Panc1 (cell line): ENCODE measurements at places on chromosomes 12 and 14.

- no peaks in the 10 kb centered on the region for H3K27me3 ChIP-seq
- no peak for DNase-seq
- H3K36me3 ChIP-seq = no peaks in the 10 kb centered on the region
- no peak overlapping the region for H3K27ac ChIP-seq
Measured at GRCh38 chr14:101708853-101709532, 52.5 kb upstream of the PPP2R5C start.

DNA sequence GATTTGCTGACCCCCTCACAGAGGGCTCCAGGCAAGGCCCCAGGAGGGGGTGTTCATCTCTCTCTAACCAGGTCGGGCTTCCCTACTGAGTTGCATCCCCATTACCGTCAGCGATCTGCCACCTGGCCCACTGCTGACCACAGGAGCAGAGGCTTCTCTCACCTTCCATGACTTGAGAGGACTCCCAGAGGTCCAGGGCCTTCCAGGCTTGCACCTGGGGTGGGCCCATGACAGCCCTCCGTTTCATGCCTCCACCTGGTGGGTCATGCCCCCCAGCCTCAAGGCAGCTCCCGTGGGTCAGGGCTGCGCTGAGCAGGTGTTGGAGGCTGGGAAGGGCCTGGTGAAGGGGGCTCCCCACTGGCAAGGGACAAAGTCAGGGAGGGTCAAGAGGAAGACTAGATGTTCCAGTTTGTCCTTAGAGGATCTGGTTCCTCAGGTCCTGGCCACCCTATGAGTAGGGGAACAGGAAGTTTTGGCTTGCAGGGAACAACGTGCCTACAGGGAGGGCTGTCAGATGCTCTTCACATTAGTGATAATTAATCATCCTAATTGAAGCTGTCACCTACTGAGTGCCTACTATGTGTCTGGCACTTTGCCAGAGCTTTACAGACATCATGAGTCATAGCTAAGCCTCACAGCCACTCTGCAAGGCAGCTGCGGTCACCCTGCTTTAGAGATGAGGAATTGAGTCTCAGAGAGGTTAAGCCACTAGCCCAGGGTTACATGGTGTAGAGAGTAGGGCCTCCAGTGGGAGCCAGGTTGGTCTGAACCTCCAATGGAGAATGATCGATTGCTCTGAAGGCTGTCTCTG lies 13.8 kb downstream of the NFKBIA start:
- peaks cover 4% of the 10 kb centered on the region; the same call in 1 of the 2 replicates for H3K4me1 ChIP-seq
- peak overlapping the region; percentile 7; the same call in 1 of the 2 replicates for H3K27ac ChIP-seq
- no peak for DNase-seq
- no peak overlapping the region for H3K4me3 ChIP-seq

DNA sequence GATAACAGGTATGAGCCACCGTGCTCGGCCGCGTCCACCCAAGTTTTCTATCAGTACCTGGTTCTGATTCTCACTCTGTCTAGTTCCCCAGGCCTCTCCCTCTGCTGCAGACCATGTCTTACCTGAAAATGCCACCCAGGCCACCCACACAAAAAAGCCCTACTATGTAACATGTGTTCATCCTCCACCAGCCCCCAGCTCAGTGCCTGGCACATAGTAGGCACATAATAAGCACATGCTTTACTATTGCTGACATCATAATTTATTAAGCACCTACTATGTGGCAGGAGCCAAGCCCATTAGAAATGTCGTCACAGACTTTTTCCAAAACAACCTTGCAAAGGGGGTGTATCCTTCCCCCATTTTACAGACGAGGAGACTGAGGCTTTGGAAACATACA lies 37.8 kb downstream of the CMKLR1 start:
- H3K36me3 ChIP-seq = no peaks in the 10 kb centered on the region
- no peaks in the 10 kb centered on the region for H3K27me3 ChIP-seq
- DNase-seq = no peak
- H3K27ac ChIP-seq = no peak overlapping the region
- H3K4me1 ChIP-seq = no peaks in the 10 kb centered on the region
- H3K4me3 ChIP-seq = no peak overlapping the region

DNA sequence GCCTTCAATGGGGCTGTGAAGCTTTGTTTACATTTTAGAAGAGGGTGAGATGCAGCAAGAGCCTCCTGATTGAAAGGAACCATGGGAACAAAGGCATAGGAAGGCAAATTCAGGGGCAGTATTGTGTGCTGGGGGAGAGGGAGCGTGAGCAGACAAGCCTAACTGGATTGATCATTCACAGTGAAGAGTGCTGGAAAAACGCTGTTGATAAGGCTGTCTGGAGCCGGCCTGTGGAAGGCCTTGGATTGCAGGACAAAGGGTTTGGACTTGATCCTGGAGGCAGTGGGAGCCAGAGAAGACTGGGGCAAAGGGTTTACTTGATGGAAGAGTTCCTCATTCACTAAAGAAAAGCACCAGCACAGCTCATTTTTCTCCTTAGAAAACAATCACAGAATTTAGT lies 160.5 kb downstream of the PAH start:
- no peak for DNase-seq
- H3K4me3 ChIP-seq = no peak overlapping the region
- no peaks in the 10 kb centered on the region for H3K27me3 ChIP-seq
- H3K36me3 ChIP-seq = no peaks in the 10 kb centered on the region
- H3K27ac ChIP-seq = no peak overlapping the region

GRCh38 chr14:85248881-85249635 lies 280.9 kb upstream of the FLRT2 start:
- DNase-seq = no peak
- no peak overlapping the region for H3K4me3 ChIP-seq
- no peaks in the 10 kb centered on the region; the same call in 1 of the 2 replicates for H3K36me3 ChIP-seq

DNA sequence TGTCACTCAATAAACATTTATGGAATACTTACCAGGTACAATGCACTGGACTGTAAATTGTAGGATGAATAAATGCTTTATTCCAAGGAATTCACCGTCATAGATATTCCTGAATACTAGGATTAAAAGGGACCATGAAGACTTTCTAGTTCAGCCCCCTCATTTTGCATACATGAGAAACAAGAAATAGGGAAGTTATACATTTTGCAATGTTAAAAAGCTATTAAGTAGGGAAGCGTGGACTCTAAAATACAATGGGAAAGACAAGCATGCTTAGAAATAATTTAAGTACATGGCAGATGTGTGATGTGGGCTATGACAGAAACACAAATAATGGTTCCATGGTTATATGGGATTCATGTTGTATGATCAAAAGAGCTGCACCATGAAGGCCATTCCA lies 89.4 kb upstream of the SYT10 start:
- H3K4me3 ChIP-seq = no peak overlapping the region
- no peaks in the 10 kb centered on the region for H3K36me3 ChIP-seq
- H3K27ac ChIP-seq = no peak overlapping the region
- DNase-seq = no peak
- no peaks in the 10 kb centered on the region for H3K4me1 ChIP-seq
- H3K27me3 ChIP-seq = no peaks in the 10 kb centered on the region

DNA sequence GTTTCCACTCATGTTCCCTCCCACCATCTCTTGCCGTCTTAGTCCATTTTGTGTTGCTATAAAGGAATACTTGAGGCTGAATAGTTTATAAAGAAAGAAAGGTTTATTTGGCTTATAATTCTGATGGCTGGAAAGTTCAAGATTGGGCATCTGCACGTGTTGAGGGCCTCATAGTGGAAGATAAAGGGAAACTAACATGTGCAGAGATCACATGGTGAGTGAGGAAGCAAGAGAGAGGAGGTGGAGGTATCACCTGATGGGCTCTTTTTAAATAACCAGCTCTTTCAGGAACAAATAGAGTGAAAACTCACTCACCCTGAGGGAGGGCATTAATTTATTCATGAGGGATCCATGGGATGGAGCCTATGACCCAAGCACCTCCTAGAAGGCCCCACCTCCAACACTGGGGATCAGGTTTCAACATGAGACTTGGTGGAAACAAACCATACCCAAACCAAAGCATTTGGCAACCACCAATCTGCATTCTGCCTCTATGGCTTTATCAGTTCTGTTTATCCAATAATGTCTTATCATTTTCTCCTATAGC lies 29.5 kb downstream of the MYO1H start:
- no peaks in the 10 kb centered on the region for H3K4me1 ChIP-seq
- H3K36me3 ChIP-seq = no peaks in the 10 kb centered on the region
- no peak overlapping the region for H3K4me3 ChIP-seq
- peaks cover 24% of the 10 kb centered on the region for H3K27me3 ChIP-seq
